ENCODE measurements at places on chromosomes 16 and 17. TPM values are rescaled to one million over a fixed set of nuclear protein-coding genes. Genes with fewer than 3 reads are reported as not detected.

RPH3AL gene
- total RNA-seq = 17.0 TPM

EPN3 gene
- total RNA-seq = 17.8 TPM

VASN gene
- total RNA-seq = 6.3 TPM

ZNF597 gene
- total RNA-seq = 3.2 TPM

DNA sequence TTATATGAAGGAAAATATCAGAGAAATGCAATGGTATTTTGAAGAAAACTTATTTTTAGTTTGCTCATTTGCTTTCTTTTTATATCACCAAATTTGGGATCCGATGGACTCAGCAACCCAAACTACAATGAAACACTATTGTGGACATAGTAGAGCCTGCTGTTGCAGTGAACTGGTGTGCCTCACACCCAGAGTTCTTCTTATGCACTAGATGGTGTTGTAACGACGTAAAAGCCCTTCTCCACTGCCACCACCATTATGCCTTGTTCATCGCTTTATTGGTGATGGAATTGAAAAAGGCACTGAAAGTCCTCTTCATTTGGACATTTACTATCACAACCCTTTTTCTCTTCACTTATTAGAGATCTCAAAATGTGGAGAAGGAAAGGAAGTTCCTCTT is 381.3 kb downstream of the CDH8 start:
- H3K27me3 ChIP-seq = no peaks in the 10 kb centered on the region
- no peak overlapping the region for H3K4me3 ChIP-seq
- no peak overlapping the region for H3K27ac ChIP-seq
- no peaks in the 10 kb centered on the region for H3K4me1 ChIP-seq
- no peak for DNase-seq

- H3K27ac ChIP-seq = no peak overlapping the region
- no peaks in the 10 kb centered on the region for H3K27me3 ChIP-seq
- H3K36me3 ChIP-seq = no peaks in the 10 kb centered on the region
Observed at GRCh38 chr17:69761011-69761410, 314.0 kb upstream of the KCNJ16 start.

DNA sequence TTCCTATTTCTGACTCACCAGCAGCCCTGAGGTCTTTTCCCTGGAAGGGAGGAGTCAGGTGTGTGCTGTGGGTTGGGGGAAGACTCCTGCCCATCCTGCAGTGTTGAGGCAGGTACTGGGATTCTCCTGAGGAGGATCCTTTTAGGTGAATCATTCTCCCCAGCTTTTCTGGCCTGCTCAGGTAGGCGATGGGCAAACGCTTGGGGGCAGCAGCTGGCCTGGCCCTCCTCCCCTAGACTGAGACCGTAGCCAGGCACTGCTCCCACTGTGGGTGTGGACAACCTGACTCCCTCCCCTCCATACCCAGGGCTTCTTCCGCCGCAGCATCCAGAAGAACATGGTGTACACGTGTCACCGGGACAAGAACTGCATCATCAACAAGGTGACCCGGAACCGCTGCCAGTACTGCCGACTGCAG is 15.1 kb downstream of the GJD3 start:
- H3K4me3 ChIP-seq = no peak overlapping the region
- H3K36me3 ChIP-seq = peaks cover 17% of the 10 kb centered on the region
- no peak overlapping the region for H3K27ac ChIP-seq
- no peaks in the 10 kb centered on the region for H3K27me3 ChIP-seq
- DNase-seq = no peak

- DNase-seq = no peak
- no peaks in the 10 kb centered on the region for H3K27me3 ChIP-seq
- no peak overlapping the region for H3K27ac ChIP-seq
- peaks cover 7% of the 10 kb centered on the region for H3K4me1 ChIP-seq
Observed at GRCh38 chr16:883340-883739, 82.8 kb upstream of the GNG13 start.

DNA sequence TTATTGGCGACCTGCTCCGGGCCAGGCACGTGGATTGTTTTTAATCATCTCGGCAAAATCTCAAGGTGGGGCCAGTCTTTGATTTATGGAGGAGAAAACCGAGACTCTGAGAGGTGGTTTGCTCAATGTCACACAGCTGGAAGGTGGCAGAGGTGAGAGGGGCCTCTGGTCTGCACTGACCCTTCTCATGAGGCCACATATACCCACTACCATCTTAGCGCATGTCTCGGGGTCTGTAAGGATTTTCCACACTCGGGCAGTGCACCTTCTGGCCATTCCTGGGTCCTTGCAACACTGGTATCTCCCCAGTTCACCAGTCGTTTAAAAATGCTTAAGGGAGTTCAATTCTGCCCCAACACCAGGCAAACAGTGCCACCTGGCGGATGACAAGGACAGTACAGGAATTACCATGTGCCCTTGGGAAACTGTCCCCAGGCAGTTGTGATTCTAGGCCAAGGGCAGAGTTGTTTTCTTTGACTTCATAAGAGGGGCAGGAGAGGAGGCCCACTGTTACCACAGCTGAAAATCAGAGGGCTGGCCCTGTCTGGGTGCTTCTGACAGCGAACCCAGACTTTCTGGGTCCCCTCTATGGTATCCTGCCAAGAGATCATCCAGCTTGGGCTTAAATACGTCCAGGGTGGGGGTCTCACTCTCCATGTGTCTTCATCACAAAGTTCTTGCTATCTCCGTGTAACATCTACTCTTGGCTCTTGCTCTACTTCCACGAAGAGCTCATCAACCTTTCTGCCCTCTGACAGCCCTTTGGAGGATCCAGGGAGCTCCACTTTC is 39.4 kb upstream of the RAI1 start:
- no peaks in the 10 kb centered on the region for H3K36me3 ChIP-seq
- peaks cover 5% of the 10 kb centered on the region for H3K4me1 ChIP-seq
- no peak overlapping the region for H3K27ac ChIP-seq
- H3K4me3 ChIP-seq = no peak overlapping the region

GRCh38 chr17:54972406-54973138 is 4.0 kb downstream of the STXBP4 start:
- H3K27me3 ChIP-seq = no peaks in the 10 kb centered on the region
- no peaks in the 10 kb centered on the region for H3K36me3 ChIP-seq
- no peak overlapping the region for H3K27ac ChIP-seq
- H3K4me1 ChIP-seq = peaks cover 12% of the 10 kb centered on the region

DNA sequence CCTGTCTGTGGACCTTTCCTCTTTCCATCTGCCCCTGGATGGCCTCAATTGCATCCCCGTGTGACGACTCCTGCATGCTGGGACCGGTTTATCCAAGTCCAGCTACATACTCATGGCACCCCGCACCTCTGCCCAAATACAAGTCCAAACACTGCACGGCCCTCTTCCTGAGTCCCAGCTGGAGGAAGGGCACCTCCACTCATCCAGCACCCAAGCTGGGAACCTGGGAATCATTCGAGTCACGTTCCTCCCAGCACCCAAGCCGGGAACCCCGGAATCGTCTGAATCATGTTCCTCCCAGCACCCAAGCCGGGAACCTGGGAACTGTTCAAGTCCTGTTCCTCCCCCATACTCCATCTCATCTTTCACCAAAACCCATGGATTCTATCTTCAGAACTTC is 10.2 kb downstream of the TRARG1 start:
- H3K4me3 ChIP-seq = no peak overlapping the region
- DNase-seq = no peak
- H3K27me3 ChIP-seq = no peaks in the 10 kb centered on the region

GRCh38 chr16:82621781-82622180 is 5.0 kb upstream of the CDH13 start:
- H3K4me1 ChIP-seq = no peaks in the 10 kb centered on the region
- no peak overlapping the region for H3K4me3 ChIP-seq
- peaks cover 62% of the 10 kb centered on the region for H3K27me3 ChIP-seq

DNA sequence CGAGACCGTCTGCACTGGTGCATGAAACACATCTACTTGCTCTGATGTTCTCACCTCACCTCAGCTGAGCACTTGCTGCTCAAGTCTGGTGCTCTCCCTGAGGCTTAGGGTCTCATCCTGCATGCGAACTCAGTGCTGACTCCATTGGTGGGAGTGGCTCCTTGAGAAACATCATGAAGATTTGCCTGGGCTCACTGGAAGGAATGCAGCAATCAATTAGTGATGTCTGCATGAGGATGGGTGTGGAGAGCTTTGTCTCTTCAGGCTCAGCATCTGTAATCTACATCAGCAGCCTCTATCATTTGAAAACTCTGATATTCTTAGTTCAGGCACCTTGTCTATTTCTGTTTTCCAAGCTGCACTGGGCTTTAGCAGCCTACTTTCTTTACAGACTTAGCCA is 204.4 kb downstream of the IRF8 start:
- no peaks in the 10 kb centered on the region for H3K36me3 ChIP-seq
- peaks cover 8% of the 10 kb centered on the region for H3K27me3 ChIP-seq
- H3K4me1 ChIP-seq = no peaks in the 10 kb centered on the region
- H3K4me3 ChIP-seq = no peak overlapping the region
- no peak overlapping the region for H3K27ac ChIP-seq
- no peak for DNase-seq

GRCh38 chr17:48869821-48870318 is 22.7 kb upstream of the ATP5MC1 start:
- H3K4me3 ChIP-seq = no peak overlapping the region
- no peak overlapping the region for H3K27ac ChIP-seq
- H3K36me3 ChIP-seq = no peaks in the 10 kb centered on the region
- H3K4me1 ChIP-seq = peaks cover 8% of the 10 kb centered on the region
- DNase-seq = no peak
- H3K27me3 ChIP-seq = no peaks in the 10 kb centered on the region

DNA sequence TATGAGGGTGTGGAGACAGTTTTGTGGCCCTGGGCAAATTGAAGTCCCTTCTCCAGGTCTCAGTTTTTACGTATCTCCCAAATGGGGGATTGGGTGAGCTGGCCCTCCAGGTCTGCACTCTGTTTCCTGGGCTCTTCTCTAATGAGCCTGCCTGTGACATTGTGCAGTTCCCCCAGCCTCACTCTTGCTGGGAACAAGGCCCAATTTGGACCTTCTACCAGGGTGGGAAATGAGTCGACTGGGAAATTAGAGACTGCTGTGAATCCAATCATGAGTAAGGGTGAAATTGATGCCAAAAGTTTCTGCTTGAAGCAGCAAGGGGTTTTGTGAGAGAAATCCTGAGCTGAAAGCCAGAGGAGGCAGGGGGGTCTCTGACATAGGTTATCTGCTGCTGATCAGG is 71.5 kb upstream of the KSR1 start:
- DNase-seq = no peak
- no peaks in the 10 kb centered on the region for H3K27me3 ChIP-seq
- no peaks in the 10 kb centered on the region for H3K36me3 ChIP-seq
- H3K4me3 ChIP-seq = no peak overlapping the region
- H3K27ac ChIP-seq = no peak overlapping the region

All from HCT116 (cell line).